ENCODE measurements at places on chromosomes 3 and 15. TPM values are rescaled to one million over a fixed set of nuclear protein-coding genes. Genes with fewer than 3 reads are reported as not detected.
A peak's percentile ranks its signal among the peaks of the same experiment; 100 is the strongest.

DNA sequence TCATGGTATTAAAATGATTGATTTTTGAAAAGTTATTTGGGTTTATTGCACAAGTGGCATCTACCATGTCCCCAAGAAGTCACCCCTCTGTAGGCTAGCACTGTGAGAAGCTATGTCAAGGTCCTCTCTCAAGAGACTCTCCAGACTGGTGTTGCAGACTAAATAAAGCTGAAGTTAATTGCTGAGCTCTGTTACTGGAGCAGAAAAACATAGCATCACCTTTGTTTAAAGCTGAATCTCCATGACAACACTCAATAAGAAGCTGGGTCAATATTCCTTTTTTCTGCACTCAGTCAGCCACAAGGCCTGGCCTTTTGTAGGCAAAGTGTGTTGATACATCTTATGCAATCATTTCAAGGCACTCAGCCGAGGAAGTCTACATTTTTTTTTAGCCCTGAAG is 806.6 kb upstream of the LMCD1 start:
- DNase-seq = no peak
- H3K4me3 ChIP-seq = no peak overlapping the region
- H3K36me3 ChIP-seq = no peaks in the 10 kb centered on the region
- no peak overlapping the region for H3K27ac ChIP-seq
- H3K4me1 ChIP-seq = no peaks in the 10 kb centered on the region

GRCh38 chr15:66128116-66128680 is 125.4 kb downstream of the MEGF11 start:
- H3K36me3 ChIP-seq = no peaks in the 10 kb centered on the region
- H3K4me1 ChIP-seq = no peaks in the 10 kb centered on the region
- no peak overlapping the region for H3K27ac ChIP-seq

- no peak for DNase-seq
- no peaks in the 10 kb centered on the region for H3K27me3 ChIP-seq
- no peaks in the 10 kb centered on the region for H3K36me3 ChIP-seq
- no peak overlapping the region for H3K27ac ChIP-seq
- peaks cover 7% of the 10 kb centered on the region for H3K4me1 ChIP-seq
- no peak overlapping the region for H3K4me3 ChIP-seq
Observed at GRCh38 chr3:33716227-33716626, 1.8 kb downstream of the CLASP2 start.

- H3K4me1 ChIP-seq = peaks cover 28% of the 10 kb centered on the region
- peaks cover 34% of the 10 kb centered on the region for H3K36me3 ChIP-seq
- H3K27me3 ChIP-seq = no peaks in the 10 kb centered on the region
- DNase-seq = no peak
- peak overlapping the region; percentile 87 for H3K27ac ChIP-seq
Observed at GRCh38 chr15:52143873-52144272, 31.3 kb upstream of the BCL2L10 start.

GRCh38 chr3:14773691-14774128 is 45.1 kb upstream of the FGD5 start:
- no peaks in the 10 kb centered on the region for H3K4me1 ChIP-seq
- no peaks in the 10 kb centered on the region for H3K36me3 ChIP-seq
- H3K27me3 ChIP-seq = peaks cover 10% of the 10 kb centered on the region
- no peak overlapping the region for H3K27ac ChIP-seq

Gene DCBLD2
- total RNA-seq = 83.2 TPM

GRCh38 chr3:54138937-54139547 is 16.7 kb downstream of the CACNA2D3 start:
- no peaks in the 10 kb centered on the region for H3K27me3 ChIP-seq
- no peaks in the 10 kb centered on the region for H3K36me3 ChIP-seq
- H3K4me1 ChIP-seq = no peaks in the 10 kb centered on the region
- DNase-seq = no peak

DNA sequence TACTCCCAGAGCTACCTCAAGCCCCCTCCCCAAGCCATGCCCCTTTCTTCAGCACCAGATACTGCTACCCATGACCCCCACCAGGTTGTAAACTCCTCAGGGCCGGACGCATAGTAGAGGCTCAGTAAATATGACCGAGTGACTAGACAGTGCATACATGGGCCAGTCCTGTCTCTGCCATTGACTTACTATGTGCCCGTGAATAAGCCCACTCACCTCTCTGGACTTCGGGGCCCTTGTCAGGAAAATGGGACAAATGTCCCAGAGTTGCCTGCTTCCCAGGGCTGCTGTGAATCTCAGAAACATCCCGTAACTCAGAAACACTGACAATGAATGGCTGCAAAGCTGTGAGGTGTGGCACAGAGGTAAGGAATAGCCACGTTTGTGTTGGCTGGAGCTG is 48.2 kb upstream of the FGD5 start:
- H3K27ac ChIP-seq = no peak overlapping the region
- H3K36me3 ChIP-seq = no peaks in the 10 kb centered on the region
- DNase-seq = no peak

DNA sequence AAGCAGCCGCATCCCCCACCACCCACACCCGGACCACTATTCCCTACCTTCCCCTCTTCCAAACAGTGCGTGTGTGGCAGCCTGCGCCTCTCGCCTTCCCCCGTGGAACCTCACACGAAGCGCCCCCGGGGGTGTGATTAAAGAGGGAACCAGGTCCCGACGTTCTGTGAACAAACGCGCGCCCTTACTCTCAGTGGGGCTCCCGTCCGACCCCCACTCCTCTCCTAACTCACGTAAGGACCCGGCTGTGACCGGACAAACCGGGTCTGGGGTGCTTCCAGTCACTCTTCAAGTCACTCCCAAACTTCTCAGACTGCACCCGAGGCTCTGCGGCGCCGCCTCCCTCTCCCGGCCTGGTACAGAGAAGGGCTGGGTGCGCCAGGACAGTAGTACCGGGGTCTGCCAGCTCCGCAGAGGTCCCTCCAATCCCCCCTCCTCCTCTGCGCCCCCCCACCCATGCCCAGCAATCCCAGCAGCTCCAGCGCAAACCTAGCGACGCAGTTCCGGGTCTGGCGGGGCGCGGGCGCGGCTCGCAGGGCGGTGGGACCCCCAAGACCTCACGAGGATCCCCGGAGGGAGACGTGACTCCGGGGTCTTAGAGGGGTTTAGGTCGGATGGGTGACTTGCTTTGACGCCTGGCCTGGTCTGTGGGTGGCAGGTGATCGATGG is 574 bp downstream of the DUOXA1 start:
- no peak overlapping the region for H3K4me3 ChIP-seq
- H3K27me3 ChIP-seq = peaks cover 79% of the 10 kb centered on the region
- no peak overlapping the region for H3K27ac ChIP-seq
- peaks cover 6% of the 10 kb centered on the region for H3K4me1 ChIP-seq

- H3K4me1 ChIP-seq = peaks cover 6% of the 10 kb centered on the region
- DNase-seq = no peak
- H3K27ac ChIP-seq = no peak overlapping the region
- no peak overlapping the region for H3K4me3 ChIP-seq
- no peaks in the 10 kb centered on the region for H3K36me3 ChIP-seq
Observed at GRCh38 chr3:108099244-108099643, 8.4 kb upstream of the CD47 start.

- no peaks in the 10 kb centered on the region for H3K4me1 ChIP-seq
- no peak for DNase-seq
- no peak overlapping the region for H3K27ac ChIP-seq
- H3K27me3 ChIP-seq = no peaks in the 10 kb centered on the region
- H3K36me3 ChIP-seq = peaks cover 8% of the 10 kb centered on the region
Observed at GRCh38 chr3:141557961-141558706, 71.3 kb downstream of the RASA2 start.

Gene BCL2A1
- not detected for total RNA-seq

Gene GOLGA8N
- 9.2 TPM for total RNA-seq

DNA sequence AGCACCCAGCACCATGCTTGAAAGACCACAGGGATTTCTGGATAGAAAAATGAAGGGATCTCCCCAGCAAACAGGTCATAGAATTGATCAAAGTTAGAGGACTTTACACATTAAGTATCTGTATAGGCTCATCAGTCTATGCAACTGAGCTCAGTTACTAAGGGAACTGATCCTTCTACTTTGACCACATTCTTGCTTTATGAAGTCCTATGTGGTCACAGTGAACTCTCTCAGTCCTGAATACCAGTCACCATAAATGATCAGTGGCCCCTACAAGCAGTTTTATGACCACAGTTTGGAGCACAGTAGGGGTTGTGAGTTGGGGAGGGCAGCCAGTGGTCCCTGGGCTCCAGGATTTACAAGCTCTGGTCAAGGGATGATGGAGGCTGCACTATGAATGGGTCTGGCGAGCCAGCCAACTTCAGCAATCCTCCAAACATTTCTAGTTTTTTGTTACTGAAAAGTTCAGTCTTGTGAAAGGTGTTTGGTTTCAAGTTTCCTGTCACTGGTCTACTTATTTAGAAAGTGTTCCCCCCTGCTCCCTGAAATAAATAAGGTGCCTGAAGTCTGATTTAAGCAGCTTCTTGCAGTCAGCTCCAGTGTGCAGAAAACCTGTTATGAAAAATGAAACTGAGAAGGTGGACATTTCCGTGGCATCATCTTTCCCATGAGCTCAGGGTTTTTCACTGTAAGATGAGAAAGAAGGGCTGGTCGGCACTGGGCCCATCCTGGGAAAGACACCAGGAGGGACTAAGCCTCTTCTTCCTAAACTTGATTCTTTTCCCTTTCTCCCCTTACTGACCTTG is 75.5 kb downstream of the DAPK2 start:
- peaks cover 12% of the 10 kb centered on the region for H3K36me3 ChIP-seq
- no peaks in the 10 kb centered on the region for H3K27me3 ChIP-seq
- no peak overlapping the region for H3K4me3 ChIP-seq
- peaks cover 25% of the 10 kb centered on the region for H3K4me1 ChIP-seq

Gene PARP14
- 48.4 TPM for total RNA-seq

DNA sequence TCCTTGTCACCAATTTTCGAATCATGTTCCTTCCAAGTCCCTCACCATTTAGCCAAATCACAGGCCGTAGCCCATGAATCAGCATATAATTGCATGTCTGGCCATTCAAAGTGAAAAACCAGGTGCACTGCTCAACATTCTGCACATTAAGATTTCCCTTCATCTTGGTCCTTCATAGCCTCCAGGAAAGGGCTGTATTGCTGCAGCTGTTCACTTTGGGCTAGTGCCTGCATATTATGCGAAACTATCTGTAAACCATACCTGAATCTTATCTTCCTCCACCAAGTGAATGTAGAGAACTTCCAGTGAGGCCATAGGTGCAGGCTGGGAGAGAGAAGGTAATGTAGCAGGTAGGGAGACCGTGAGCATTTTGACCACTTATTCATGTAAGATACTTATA is 18.3 kb downstream of the CGGBP1 start:
- no peak overlapping the region for H3K4me3 ChIP-seq
- no peak for DNase-seq
- H3K27me3 ChIP-seq = peaks cover 4% of the 10 kb centered on the region
- H3K27ac ChIP-seq = no peak overlapping the region

DNA sequence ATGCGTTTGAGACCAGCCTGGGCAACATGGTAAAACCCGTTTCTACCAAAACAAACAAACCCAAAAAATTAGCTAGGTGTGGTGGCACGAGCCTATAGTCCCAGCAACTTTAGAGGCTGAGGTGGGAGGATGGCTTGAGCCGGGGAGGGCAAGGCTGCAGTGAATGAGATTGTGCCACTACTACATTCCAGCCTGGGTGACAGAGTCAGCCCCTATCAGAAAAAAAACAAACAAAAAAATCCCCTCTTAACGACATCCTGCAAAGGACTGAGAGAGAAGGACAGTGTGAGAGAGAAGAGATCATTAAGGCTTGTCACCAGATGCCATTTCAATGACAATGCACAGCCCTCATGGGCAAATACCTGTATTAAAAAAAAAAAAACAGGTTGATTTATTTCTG is 266.7 kb upstream of the ATP10A start:
- H3K4me3 ChIP-seq = no peak overlapping the region
- H3K27ac ChIP-seq = no peak overlapping the region
- no peaks in the 10 kb centered on the region for H3K4me1 ChIP-seq
- DNase-seq = no peak

Gene CCR1
- total RNA-seq = not detected

- no peaks in the 10 kb centered on the region for H3K36me3 ChIP-seq
- H3K4me1 ChIP-seq = peaks cover 4% of the 10 kb centered on the region
- no peak for DNase-seq
- peaks cover 2% of the 10 kb centered on the region for H3K27me3 ChIP-seq
- no peak overlapping the region for H3K4me3 ChIP-seq
Observed at GRCh38 chr15:39029741-39030140, 465.1 kb upstream of the RASGRP1 start.

- no peak overlapping the region for H3K27ac ChIP-seq
- H3K4me1 ChIP-seq = no peaks in the 10 kb centered on the region
- DNase-seq = no peak
- no peaks in the 10 kb centered on the region for H3K36me3 ChIP-seq
- no peak overlapping the region for H3K4me3 ChIP-seq
Observed at GRCh38 chr15:73654659-73655058, 21.5 kb upstream of the NPTN start.

GRCh38 chr3:113231827-113232253 is 20.5 kb downstream of the BOC start:
- DNase-seq = no peak
- H3K4me3 ChIP-seq = no peak overlapping the region
- no peaks in the 10 kb centered on the region for H3K27me3 ChIP-seq
- peaks cover 45% of the 10 kb centered on the region for H3K4me1 ChIP-seq
- H3K36me3 ChIP-seq = peaks cover 3% of the 10 kb centered on the region
- H3K27ac ChIP-seq = peak overlapping the region; percentile 48

- H3K4me3 ChIP-seq = no peak overlapping the region
- peaks cover 77% of the 10 kb centered on the region for H3K4me1 ChIP-seq
- no peaks in the 10 kb centered on the region for H3K27me3 ChIP-seq
- DNase-seq = no peak
- H3K36me3 ChIP-seq = no peaks in the 10 kb centered on the region
- H3K27ac ChIP-seq = peak overlapping the region; percentile 73
Observed at GRCh38 chr3:151541178-151541577, 80.3 kb upstream of the IGSF10 start.

Gene WNT5A
- 30.4 TPM for total RNA-seq

Gene CEMIP
- total RNA-seq = 445 TPM

GRCh38 chr3:42704136-42704841 is 1.7 kb upstream of the HHATL start:
- H3K4me1 ChIP-seq = no peaks in the 10 kb centered on the region
- H3K27me3 ChIP-seq = peaks cover 4% of the 10 kb centered on the region
- H3K4me3 ChIP-seq = no peak overlapping the region
- no peak overlapping the region for H3K27ac ChIP-seq
- peak; percentile 81 for DNase-seq

Gene LSMEM2
- total RNA-seq = not detected

- no peaks in the 10 kb centered on the region for H3K36me3 ChIP-seq
- H3K4me1 ChIP-seq = peaks cover 23% of the 10 kb centered on the region
- H3K4me3 ChIP-seq = no peak overlapping the region
- no peak overlapping the region for H3K27ac ChIP-seq
- no peaks in the 10 kb centered on the region for H3K27me3 ChIP-seq
- peak; percentile 99 for DNase-seq
Observed at GRCh38 chr3:113696658-113697499, 437 bp upstream of the USF3 start.

Gene TXNRD3
- total RNA-seq = 17.6 TPM

Gene SPINK8
- not detected for total RNA-seq

- H3K27ac ChIP-seq = no peak overlapping the region
- H3K4me3 ChIP-seq = no peak overlapping the region
- H3K36me3 ChIP-seq = peaks cover 2% of the 10 kb centered on the region
- H3K27me3 ChIP-seq = no peaks in the 10 kb centered on the region
- H3K4me1 ChIP-seq = peaks cover 38% of the 10 kb centered on the region
Observed at GRCh38 chr3:171269542-171269941, 190.7 kb downstream of the TNIK start.

All from osteocyte (in vitro differentiated cells).